ENCODE measurements at places on chromosomes 1 and 21.
A peak's percentile ranks its signal among the peaks of the same experiment; 100 is the strongest.

- peak; percentile 73 for DNase-seq
Observed at GRCh38 chr21:34243562-34243961, 120.2 kb upstream of the KCNE2 start.

GRCh38 chr1:20787840-20788795, 1.0 kb upstream of the HP1BP3 start:
- peak; percentile 52 for DNase-seq

DNA sequence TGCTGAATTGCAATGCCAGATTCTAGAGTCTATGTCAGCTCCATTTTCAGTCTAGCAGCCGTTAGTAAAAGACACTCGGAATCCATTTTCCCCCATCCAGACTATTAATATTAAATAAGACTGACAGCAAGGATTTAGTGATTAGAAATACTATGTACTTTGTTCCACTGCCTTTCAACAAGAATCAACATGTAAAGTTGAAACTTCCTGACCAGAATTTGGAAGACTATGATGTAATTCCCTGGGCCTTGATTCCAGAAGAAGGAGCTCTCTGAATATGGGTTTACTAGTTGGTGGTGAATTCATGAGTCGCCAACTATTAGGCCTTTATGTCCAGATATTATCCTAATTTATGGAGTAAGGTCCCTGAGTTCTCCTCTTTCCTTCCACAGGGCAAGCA, 24.8 kb downstream of the KDM1A start:
- DNase-seq = no peak

DNA sequence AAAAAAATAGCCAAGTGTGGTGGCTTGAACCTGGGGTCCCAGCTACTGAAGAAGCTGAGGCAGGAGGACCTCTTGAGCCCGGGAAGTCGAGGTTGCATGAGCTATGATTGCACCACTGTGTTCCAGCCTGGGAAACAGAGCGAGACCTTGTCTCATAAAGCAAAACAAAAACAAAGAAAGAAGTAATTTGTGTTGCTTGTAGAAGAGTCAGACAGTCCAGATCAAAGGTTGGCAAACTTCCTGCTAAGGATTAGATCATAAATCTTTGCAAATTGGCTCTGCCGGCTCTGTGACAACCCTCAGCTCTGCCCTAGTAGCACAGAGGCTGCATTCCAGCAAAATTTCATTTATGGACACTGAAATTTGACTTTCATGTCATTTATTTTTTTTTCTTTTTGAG, 19.0 kb upstream of the MFN2 start:
- no peak for DNase-seq

GRCh38 chr1:63319046-63320021, 3.0 kb upstream of the FOXD3 start:
- peak; percentile 81 for DNase-seq

GRCh38 chr1:43963006-43963405, 6.8 kb upstream of the DPH2 start:
- no peak for DNase-seq

- no peak for DNase-seq
Observed at GRCh38 chr21:39319814-39320332, 6.4 kb upstream of the BRWD1 start.

- DNase-seq = no peak
Observed at GRCh38 chr1:78069784-78070183, 24.0 kb downstream of the GIPC2 start.
